ENCODE measurements at places on chromosomes 4 and X. TPM values are rescaled to one million over a fixed set of nuclear protein-coding genes. Genes with fewer than 3 reads are reported as not detected.

DNA sequence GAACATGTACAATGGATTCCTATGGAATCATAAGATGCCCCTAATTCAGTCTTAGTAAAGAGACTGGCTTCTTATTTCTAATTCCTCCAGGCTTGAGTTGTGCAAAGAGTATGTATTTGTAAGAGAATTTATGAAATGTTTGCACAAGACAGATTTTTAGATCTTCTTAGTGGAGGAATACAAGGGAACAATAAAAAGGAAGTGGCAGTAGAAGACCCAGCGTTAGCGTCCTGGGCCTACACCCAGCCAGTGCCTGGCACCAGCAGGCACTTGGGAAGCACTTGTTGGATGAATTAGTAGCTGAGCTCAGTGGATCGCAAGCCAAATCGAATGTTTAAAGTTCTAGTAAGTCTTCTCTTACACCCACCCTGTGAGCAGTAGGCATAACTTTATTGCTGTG lies 157.4 kb downstream of the PTTG2 start:
- peak; percentile 41 for DNase-seq

GRCh38 chr4:76691807-76692582 lies 205.9 kb downstream of the SOWAHB start:
- DNase-seq = no peak

DNA sequence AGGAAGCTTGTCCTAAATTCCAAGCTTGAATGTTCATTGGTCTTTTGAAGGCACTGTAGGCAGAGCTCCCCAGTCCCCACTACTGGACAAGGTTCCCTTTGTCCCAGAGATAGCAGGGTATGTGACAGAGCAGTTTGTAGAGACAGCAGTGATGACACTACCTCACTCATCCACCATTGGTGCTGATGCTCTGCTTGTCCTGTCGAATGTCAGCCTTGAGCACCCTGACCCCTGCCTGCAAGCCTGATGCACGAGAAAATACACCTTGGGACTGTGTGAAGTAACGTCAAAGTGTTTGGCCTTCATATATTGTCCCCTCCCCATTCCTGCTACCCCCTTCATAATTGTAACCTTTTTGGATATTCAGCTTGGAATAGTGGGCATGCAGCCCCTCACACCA lies 188.9 kb upstream of the EOLA2 start:
- DNase-seq = no peak

Gene PTCHD1
- total RNA-seq = 23.4 TPM

GRCh38 chr4:107740950-107741701 lies 21.1 kb upstream of the PAPSS1 start:
- DNase-seq = peak; percentile 80
